ENCODE measurements at places on chromosomes 3 and 15. TPM values are rescaled to one million over a fixed set of nuclear protein-coding genes. Genes with fewer than 3 reads are reported as not detected.

Gene SI
- total RNA-seq: not detected

DNA sequence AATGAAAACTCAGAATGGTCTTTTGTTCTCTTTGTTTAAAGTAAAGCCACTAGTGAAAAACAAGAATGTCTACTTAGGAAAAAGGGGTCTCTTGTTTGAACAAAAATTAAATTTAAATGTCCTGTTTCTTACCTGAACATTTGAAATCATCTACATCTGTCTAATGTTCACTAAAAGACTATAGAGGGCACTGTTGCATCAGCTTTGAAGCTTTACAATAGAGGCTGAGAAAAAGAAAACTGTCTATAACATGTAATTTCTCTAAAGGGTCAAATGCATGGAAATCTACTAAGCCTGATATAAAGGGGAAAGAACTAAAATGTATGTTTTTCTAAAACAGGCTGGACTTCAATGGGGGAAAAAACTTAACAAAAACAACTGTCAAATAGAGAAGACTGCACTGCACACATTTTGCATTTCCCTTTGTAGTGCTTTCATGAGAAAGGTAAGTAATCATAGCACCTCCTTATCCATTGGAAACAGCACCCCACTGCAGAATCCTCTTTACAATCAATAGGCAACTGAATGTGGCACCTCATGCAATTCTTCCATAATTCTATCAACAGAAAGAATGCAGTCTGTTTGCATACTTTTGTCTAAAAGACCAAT lies 26.3 kb downstream of the DPH6 start:
- no peaks in the 10 kb centered on the region for H3K27me3 ChIP-seq
- H3K36me3 ChIP-seq: no peaks in the 10 kb centered on the region
- no peak for DNase-seq
- peaks cover 3% of the 10 kb centered on the region for H3K4me1 ChIP-seq
- no peak overlapping the region for H3K4me3 ChIP-seq

- no peaks in the 10 kb centered on the region for H3K27me3 ChIP-seq
- H3K4me1 ChIP-seq: no peaks in the 10 kb centered on the region
- H3K36me3 ChIP-seq: no peaks in the 10 kb centered on the region
- H3K27ac ChIP-seq: no peak overlapping the region
Observed at GRCh38 chr15:58597943-58598828, 151.3 kb downstream of the ADAM10 start.

Gene ITGB5
- 400 TPM for total RNA-seq

Gene DUOXA2
- not detected for total RNA-seq

DNA sequence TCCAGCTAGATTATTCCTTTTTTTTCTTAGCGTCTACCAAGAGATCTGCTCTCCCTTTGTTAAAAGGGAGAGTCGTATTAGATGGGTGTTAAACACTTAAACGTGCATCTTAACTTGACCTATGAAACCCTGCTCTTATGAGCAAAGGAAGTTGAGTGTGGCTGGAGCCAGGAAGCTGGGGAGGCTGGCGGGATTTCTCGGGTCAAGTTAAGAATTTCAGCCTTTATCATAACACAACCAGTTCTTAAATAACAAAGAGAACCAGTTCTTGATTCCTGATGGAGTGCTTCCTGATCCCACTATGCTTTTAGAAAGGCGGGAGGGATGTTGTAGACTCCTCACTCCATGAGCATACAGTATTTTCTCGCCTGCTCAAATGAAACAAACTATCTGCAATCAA lies 215.1 kb downstream of the ITPR1 start:
- no peaks in the 10 kb centered on the region for H3K27me3 ChIP-seq
- DNase-seq: no peak
- no peak overlapping the region for H3K27ac ChIP-seq
- H3K4me3 ChIP-seq: no peak overlapping the region
- H3K36me3 ChIP-seq: no peaks in the 10 kb centered on the region

- H3K27ac ChIP-seq: no peak overlapping the region
- DNase-seq: no peak
- H3K36me3 ChIP-seq: no peaks in the 10 kb centered on the region
- H3K4me3 ChIP-seq: no peak overlapping the region
- H3K4me1 ChIP-seq: peaks cover 2% of the 10 kb centered on the region
- peaks cover 4% of the 10 kb centered on the region for H3K27me3 ChIP-seq
Observed at GRCh38 chr3:42257007-42257406, 9.0 kb downstream of the CCK start.

DNA sequence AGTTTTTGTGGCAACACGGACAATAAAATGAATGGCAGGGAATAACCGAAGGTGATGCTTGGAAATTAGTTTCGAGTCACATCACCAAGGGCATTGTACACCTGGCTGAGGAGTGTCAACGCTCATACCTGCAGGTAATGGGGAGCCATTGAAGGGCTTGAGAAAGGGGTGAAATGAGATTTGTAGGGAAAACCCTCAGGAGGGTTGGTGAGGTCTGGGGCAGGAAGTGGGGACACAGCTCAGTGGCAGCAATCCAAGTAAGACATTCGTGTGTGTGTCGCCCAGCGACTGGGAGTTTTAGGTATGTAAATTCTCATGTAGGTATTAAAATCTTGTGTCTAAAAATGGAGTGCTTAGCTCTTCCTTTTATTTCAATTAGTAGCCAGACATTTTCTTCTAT lies 14.3 kb downstream of the PARP14 start:
- no peaks in the 10 kb centered on the region for H3K27me3 ChIP-seq
- H3K4me1 ChIP-seq: peaks cover 6% of the 10 kb centered on the region
- DNase-seq: no peak
- H3K27ac ChIP-seq: no peak overlapping the region
- no peak overlapping the region for H3K4me3 ChIP-seq

DNA sequence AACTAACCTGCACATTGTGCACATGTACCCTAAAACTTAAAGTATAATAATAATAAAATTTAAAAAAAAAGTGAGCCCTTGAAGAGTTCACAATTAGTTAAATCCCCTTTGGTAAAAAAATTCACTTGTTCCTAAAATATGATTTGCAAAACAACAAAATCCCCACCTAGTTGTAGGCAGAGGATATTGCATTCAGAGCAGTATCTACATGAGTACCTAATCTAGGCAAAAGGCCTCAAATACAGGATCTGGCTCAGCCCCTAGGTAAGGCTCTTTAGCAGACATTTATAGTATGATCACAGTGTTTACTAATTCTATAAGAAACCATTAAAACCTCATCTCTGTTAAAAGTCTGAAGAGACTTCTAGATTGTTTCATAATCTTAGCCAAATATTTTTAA lies 89.3 kb upstream of the CCDC80 start:
- DNase-seq: no peak
- H3K4me1 ChIP-seq: peaks cover 7% of the 10 kb centered on the region
- H3K27me3 ChIP-seq: no peaks in the 10 kb centered on the region
- H3K4me3 ChIP-seq: no peak overlapping the region
- H3K27ac ChIP-seq: no peak overlapping the region

DNA sequence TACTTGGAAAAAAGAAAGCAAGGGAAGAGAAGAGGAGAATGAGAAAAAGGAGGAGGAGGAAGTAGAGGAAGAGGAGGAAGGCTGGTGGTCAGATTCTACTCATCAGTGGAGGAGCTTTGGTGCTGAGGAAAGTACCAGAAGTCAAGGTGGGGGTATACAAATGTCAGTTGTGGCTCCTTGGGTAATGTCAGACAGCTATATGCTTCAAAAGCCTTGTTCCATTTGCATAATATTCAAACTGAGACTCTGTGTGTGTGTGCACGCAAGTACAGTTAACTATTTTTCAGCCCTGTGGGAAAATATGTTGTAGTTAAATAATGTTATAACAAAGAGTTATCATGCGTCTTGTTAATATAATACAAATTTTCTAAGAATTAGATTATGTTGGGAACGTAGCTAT lies 609.7 kb downstream of the PDCD6IP start:
- H3K27ac ChIP-seq: no peak overlapping the region
- DNase-seq: no peak
- no peak overlapping the region for H3K4me3 ChIP-seq
- no peaks in the 10 kb centered on the region for H3K4me1 ChIP-seq

GRCh38 chr15:48089702-48090101 lies 31.1 kb upstream of the SLC24A5 start:
- no peaks in the 10 kb centered on the region for H3K36me3 ChIP-seq
- H3K4me3 ChIP-seq: no peak overlapping the region
- peaks cover 3% of the 10 kb centered on the region for H3K27me3 ChIP-seq
- no peak overlapping the region for H3K27ac ChIP-seq

DNA sequence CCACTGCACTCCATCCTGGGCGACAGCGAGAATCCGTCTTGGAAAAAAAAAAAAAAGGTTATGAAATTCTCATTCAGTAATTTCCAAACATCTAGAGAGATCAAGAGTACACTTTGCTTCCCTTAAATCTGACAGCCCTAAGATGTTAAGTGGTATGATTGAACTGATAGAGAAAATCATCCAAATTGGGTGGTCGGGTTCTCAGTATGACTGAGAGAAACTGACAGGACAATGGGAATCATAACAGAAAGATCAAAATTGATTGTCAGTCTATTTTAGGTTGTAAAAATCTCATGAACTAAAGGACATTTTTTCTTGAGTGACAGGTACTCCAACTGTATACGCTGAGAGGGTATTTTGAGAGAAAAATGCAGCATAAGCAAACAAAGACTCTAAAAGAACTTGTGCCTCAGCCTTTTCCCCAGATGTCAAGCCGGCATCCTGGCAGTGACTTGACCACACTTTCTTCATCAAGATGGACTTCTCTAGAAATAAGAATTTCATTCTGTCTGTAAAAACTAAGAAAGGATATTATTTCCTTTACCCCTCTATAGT lies 65.8 kb downstream of the MYO5A start:
- H3K27ac ChIP-seq: no peak overlapping the region
- no peak for DNase-seq
- no peaks in the 10 kb centered on the region for H3K36me3 ChIP-seq
- peaks cover 10% of the 10 kb centered on the region for H3K4me1 ChIP-seq
- no peak overlapping the region for H3K4me3 ChIP-seq

Gene EPHB1
- total RNA-seq: 0.36 TPM

Gene PIGZ
- 2.9 TPM for total RNA-seq

Gene HYAL3
- total RNA-seq: 1.8 TPM

Gene UBAP1L
- 3.3 TPM for total RNA-seq

Gene KNG1
- not detected for total RNA-seq

DNA sequence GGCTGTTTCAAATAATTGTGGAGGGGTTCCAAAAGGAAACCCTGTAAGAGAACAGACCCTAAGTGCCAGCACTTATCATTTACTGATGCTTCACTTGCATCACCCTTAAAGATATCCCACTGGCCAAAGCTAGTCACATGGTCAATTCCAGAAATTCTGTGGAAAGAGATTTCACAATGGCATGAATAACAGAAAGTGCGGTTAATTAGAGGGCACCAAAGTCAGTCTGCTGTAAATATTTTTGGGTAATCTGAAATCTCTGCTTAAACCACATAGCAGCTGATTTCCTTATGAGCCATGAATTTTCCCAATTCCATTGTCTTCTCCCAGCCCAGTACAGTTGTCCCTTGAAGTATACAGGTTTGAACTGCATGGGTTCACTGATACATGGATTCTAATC lies 346.1 kb downstream of the SI start:
- H3K36me3 ChIP-seq: no peaks in the 10 kb centered on the region
- H3K4me3 ChIP-seq: no peak overlapping the region
- DNase-seq: no peak
- no peaks in the 10 kb centered on the region for H3K4me1 ChIP-seq

Gene MOBP
- total RNA-seq: not detected

Gene ADGRG7
- not detected for total RNA-seq

DNA sequence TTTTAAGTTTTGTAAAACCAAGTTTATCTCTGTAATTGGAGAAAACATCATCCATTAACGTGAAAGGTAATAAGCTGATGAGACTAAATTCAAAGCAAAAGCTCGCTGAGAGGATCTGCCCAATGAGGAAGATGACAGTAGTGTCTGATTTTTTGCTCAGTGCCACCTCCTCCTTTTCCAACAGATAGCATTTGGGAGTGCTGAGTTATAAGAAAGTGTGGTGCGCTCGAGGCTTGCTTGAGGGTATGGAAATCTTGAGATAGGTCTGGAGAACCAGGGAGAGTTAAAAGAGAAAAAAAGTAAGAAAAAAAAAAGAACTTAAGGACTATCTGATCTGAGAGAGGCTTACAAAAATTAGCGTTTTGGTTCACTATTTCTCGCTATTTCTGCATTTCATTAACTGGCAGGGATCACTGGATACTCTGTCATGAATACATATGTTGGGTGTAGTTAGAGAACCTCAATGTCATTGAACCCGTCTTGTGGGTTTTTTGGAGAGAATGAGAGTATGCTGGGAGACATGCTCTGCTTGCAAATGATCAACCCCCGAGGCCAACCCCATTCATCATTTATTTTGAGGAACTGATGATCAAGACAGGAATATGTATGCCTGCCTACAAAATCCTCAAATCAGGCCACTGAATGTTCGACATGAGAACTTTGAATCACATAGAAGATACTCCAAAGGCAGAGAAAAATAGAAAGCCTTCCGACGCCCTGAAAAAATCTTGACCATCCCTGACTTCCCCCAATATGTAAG lies 973 bp upstream of the USP13 start:
- peak overlapping the region; percentile 60 for H3K27ac ChIP-seq
- peak overlapping the region; percentile 89 for H3K4me3 ChIP-seq
- H3K27me3 ChIP-seq: no peaks in the 10 kb centered on the region
- no peaks in the 10 kb centered on the region for H3K36me3 ChIP-seq
- no peak for DNase-seq

DNA sequence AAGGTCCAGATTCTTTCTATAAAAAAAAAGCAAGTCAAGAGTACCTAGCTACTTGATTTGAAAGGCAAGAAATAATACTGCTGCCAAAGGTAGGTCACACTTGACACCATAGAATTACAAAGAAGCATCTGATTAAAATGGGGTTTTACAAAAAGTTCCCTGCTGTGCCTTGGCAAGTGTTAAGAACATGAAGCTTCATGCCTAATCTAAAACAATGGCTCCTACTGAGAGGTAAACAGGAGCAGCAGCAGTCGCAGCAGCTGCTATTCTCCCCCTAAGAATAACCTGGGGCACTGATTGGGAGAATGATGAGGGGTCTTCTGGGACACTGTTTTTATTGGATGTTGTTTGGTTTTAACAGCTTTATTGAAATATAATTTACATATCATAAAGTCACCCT lies 14.1 kb downstream of the UBP1 start:
- no peak overlapping the region for H3K27ac ChIP-seq
- H3K4me1 ChIP-seq: peaks cover 19% of the 10 kb centered on the region
- no peak overlapping the region for H3K4me3 ChIP-seq
- no peaks in the 10 kb centered on the region for H3K27me3 ChIP-seq

- no peaks in the 10 kb centered on the region for H3K4me1 ChIP-seq
- no peak for DNase-seq
- no peak overlapping the region for H3K27ac ChIP-seq
- no peaks in the 10 kb centered on the region for H3K27me3 ChIP-seq
- H3K36me3 ChIP-seq: no peaks in the 10 kb centered on the region
Observed at GRCh38 chr3:164806188-164806587, 272.1 kb downstream of the SI start.
